Tongue (tissue), 3 donors: ENCODE measurements at places on chromosomes 4 and X. TPM values are rescaled to one million over a fixed set of nuclear protein-coding genes. Genes with fewer than 3 reads are reported as not detected.

Gene FAM9C
- total RNA-seq = not detected

- no peak for DNase-seq
These were observed 4.2 kb downstream of the TSPAN5 start for GRCh38 chr4:98653890-98654867.

GRCh38 chr4:8473198-8473919, 32.8 kb downstream of the TRMT44 start:
- DNase-seq = no peak

DNA sequence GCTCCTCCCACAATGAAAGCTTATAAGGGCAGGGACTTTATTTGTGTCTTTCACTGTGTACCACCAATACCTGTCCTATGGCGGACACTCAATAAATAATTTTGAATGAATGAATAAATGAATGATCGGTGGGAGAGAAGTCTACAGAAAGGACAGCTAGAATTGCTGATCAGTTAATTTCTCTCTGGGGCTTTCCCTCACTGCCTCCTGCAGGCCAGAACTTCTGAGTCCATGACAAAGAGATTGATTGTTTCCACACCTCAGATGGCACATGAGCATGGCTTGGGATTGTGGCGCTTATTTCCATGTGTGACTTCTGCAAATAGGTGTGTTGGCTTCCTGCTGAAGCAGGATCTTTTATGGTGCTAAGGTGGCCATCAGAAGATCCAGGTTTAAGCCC, 6.3 kb downstream of the FAM47E start:
- DNase-seq = no peak

Gene MAGEA2B
- total RNA-seq = not detected

Gene TEC
- total RNA-seq = 3.2 TPM

Gene CPE
- total RNA-seq = 147 TPM

DNA sequence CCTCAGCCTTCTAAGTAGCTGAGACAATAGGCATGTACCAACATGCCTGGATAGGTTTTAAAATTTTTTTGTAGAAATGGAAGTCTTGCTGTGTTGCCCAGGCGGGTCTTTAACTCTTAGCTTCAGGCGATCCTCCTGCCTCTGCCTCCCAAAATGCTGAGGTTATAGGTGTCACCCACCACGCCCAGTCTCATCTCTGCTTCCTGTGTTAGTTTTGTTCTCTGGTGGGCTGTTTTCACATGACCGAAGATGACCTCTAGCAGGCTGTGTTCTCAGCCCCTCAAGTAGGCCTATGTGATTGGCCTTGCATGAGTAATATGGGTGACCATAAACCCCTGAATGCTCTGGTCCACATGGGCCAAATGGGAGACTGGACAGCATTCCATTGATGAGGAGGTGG, 56.8 kb upstream of the MSANTD1 start:
- DNase-seq = no peak

DNA sequence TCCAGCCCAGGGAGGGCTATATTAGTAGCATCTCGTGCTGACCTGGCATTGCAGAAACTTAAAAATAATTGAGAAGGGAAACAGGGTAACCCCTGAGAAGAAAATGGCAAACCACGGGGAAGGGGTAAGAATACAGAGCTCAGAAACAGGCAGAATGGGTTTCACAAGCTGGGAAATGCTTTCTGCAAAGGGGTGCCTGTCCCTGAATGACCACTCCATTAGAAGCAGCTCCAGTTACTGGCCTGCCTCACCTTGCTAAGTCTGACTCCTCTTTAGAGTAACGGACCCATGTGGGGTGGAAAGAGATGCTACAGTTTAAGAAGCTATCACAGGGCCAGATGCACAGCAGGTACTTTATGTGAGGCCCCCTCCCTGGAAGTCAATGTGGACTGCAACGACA, 2.5 kb downstream of the WDR1 start:
- peak; percentile 0 for DNase-seq

DNA sequence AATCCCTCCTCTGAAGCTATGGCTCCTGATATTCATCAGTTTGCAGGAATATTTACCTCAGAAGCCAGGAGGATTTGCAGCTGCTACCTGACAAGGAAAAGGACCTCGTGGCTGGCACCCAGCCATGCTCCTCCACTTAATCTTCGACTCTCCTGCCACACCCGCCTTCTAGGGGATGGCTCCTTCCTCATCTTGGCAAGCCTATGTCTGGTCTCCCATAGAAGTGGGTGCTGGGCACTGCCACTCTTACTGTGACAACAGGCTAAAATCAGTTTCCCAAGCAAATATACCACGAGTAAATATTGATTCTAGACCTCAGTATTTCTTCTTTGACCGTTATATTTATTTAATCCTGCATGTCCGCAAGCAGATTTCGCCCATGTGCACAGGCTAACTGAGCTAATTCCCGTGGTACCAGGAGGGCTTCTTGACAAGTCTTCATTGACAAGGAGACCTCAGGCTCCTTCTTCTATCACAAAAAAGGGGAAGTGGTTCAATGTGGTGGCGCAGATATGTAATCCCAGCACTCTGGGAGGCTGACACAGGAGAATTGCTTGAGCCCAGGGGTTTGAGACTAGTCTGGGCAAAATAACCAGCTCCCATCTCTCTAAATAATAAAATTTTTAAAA, 52.6 kb upstream of the DCTD start:
- no peak for DNase-seq

DNA sequence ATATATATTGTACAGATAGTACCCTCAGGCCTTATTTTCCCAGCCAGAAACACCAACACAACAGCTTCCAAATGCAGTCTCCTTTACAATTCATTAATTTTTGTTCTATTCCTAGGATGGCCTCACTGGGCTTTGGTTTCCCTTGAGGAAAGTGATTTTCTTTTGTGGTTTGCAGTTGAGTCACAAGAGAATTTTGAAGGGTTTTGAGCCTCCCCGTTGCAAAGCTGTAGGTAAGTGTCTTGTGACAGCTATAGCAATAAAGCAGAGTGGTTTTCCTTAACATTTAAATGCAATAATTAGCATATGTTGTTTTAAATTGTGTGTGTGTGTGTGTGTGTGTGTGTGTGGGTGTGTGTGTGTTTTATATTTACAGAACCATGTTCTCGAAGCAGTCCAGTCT, 54.1 kb upstream of the WDR17 start:
- no peak for DNase-seq

- DNase-seq = no peak
These were observed 1250.4 kb downstream of the PCDH18 start for GRCh38 chr4:136281889-136282288.

Gene OTOP1
- 1.5 TPM for total RNA-seq

Gene TACC3
- total RNA-seq = 17.2 TPM

Gene CXXC4
- total RNA-seq = 1.4 TPM

- DNase-seq = no peak
These were observed 762.8 kb upstream of the INTU start for GRCh38 chr4:126869967-126870366.

DNA sequence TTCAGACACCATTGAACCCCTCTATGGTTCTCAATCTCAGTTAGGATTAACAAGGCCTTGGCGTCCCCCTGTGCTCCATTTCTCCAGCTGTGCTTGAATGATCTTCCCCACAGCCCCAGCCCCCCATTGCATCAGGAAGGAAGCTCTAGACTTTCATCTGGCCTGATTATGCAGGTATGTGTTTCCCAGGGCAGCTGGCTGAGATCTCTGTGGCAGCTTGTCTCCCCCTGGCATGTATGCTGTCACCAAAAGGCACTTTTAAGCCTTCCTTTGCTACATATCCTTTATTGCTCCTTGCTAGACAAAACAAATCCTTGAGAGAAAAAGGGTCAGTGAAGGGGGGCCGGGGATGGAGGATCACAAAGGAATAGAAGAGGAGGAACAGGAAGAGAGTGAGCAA, 1056.0 kb upstream of the SLIT2 start:
- no peak for DNase-seq

DNA sequence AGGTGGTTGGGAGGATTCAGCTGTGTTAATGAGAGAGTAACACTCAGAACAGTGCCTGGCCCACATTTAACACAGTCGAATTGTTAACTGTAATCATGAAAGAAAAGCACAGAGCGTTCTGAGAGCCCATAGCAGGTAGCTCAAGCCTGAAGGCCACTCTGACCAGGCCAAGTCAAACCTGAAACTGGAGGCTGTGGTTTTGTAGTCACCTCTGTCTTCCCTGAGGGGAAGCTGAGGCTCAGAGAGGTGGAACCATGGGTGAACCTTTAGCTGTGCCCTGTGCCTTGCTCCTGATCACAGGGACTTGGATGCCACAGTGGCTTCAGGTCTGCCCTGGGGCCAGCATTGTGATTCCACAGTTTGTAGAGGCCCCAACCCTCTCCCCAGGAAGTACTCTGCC, 16.6 kb upstream of the UBA1 start:
- DNase-seq = no peak

- DNase-seq = peak; percentile 75
These were observed 149.5 kb downstream of the MAML3 start for GRCh38 chr4:140004549-140004895.

- no peak for DNase-seq
These were observed 1.4 kb downstream of the TMA16 start for GRCh38 chr4:163495900-163496299.

DNA sequence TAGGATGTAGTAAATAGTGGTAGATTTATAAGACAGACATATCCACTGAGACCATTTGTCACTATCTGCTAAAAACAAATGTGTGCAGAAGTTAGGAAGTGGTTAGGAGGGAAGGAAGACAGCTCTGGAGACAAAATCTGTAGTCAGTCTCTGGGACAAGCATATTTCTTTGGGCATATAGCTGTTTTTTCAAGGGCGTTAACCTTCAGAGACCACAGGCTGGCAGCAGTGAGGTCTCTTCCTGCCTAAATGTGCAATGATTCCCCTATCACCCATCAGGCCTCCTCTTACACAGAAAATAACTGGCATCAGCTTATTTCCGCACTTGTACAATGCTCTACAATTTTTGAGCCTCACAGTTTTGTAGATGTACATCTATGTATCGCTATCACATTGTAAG, 6.5 kb downstream of the TMEM150C start:
- DNase-seq = peak; percentile 14

Gene CYTL1
- total RNA-seq = 4.6 TPM

DNA sequence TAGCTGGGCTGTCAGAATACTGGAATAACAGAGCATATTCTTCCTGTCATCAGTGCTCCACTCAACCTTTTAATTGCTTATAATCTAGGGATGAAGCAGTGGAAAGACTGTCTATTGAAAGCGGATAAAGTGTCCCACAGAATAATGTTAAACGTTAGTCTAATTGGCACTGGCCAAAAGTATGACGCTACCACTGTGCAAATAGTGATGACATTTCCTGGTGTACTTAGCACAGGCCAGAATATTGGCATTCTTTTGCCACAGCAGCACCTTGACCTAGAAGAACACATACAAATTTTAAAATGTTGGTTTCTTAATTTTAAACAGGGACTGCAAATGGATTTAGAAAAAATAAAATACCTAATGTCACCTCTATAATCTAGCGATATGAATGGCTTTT, 635.2 kb upstream of the SPANXN1 start:
- no peak for DNase-seq

DNA sequence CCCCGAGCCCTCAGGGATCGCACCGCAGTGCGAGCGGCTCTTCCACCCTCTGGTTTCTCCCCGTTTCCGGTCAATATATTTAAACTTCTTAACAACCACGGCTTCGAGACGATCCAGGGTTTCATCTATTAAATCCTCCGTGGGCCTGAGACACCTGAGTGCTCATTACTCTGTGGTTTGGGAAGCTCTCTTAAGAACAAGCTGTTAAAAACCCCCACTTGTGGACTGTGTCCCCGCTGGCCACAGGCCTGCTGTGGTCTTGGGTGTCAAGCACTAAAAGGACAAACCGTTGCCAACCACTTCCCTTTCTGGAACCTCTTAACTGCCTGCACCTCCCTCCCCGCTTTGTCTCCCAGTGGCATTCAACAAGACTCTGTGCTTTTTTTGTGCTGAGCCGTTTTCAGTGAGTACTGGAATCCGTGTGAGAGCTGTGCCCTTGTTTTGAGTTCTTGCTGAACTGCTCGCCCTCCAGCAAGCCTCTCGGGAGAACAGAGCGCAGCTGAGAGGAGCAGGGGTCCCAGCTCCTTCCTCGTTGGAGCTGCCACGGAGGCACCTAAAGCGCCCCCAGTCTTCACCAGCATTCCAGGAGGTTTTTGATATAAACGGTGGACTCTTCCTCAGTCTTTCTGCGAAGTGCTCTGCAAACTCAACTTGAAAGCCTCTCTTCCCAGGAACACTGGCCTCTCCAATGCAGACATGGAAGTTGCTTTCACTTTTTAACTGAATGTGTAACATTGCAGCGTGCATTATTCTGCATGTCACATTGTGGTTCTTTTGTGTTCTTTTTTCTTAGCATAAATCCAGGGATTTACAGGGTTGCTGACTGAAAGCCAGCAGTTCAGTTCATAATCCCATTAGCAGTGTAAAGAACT, 691 bp upstream of the IGFBP7 start:
- DNase-seq = peak; percentile 61

GRCh38 chrX:102491766-102492165, 20.2 kb upstream of the TCP11X2 start:
- DNase-seq = no peak

Gene DIPK2B
- 30.2 TPM for total RNA-seq

GRCh38 chr4:28310926-28311325, 1450.3 kb downstream of the STIM2 start:
- no peak for DNase-seq

- no peak for DNase-seq
These were observed 41.1 kb upstream of the ANKRD17 start for GRCh38 chr4:73299548-73300280.

DNA sequence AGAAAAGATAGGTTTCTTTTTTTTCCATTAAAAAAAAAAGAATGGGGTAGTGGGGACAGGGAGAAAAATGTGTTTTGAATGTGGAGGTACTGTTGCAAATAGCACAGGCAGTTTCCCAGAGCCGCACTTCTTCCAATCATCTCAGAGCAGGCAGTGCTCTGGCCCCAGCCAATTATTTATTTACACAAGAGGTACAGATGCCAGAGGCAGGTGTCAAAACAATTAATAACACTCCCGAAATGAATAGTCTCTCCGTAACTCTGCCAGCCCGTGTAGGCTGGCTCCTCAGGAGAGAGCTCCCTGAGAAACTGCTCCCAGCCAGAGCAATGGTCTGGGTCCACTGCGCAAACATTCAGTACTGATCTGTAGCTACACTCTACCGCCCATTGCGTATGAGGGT, 130.8 kb upstream of the IL1RAPL2 start:
- no peak for DNase-seq

Gene ZMAT1
- 3.7 TPM for total RNA-seq

Gene STK32B
- 3.5 TPM for total RNA-seq

DNA sequence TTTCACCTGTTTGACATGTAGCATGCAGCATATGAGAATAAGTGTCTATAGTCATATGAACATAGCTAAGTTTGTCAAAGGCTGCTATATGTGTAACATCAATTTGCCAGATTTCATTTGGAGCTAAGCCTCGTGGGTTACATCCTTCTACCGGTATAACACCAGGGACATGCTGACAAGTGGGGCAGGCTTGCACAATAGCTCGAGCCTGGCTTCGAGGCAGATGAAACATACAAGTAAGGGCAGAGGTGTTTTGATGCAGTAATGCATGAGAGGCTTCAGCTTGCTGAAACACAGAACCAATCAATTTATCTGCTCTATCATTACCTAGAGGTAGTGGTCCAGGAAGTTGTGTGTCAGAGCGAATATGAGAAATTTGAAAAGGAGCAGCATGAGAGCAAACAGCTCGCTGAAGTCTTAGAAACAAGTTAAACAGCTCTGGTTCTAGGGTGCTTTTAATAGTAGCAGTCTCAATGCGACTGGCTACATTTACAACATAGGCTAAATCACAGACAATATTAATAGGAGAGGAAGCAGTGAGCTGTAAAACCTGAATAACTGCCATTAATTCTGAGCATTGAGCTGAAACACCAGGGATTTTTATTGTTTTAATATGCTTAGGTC, 14.9 kb upstream of the UGDH start:
- no peak for DNase-seq

GRCh38 chr4:2793586-2794485, 951 bp downstream of the SH3BP2 start:
- DNase-seq = no peak

GRCh38 chr4:19579608-19580007, 672.1 kb upstream of the SLIT2 start:
- no peak for DNase-seq

Gene CENPU
- total RNA-seq = 28.2 TPM
